ENCODE measurements at places on chromosomes 12 and 14.

DNA sequence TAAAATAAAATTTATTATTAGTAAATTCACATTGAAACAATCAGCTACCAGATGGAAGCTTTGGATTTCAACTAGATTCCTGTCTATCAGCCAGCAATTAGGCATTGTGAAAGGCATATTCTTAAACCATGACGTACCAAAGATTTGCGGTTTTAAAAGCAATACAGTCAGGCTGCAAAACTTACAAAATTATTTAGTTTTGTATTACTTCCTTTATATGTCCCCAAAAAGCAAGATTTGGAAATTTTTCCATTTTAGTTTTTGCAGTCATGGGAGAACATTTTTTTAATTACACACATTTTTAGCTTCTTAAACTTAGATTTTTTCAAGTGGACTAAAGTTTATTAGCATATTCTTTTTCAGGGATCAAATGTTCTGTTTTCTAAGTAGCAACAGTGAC is 225.0 kb upstream of the KITLG start:
- DNase-seq, result no peak
- no peak overlapping the region for H3K27ac ChIP-seq
- H3K4me1 ChIP-seq, result no peaks in the 10 kb centered on the region
- no peaks in the 10 kb centered on the region for H3K27me3 ChIP-seq
- no peaks in the 10 kb centered on the region for H3K36me3 ChIP-seq
- H3K4me3 ChIP-seq, result no peak overlapping the region

DNA sequence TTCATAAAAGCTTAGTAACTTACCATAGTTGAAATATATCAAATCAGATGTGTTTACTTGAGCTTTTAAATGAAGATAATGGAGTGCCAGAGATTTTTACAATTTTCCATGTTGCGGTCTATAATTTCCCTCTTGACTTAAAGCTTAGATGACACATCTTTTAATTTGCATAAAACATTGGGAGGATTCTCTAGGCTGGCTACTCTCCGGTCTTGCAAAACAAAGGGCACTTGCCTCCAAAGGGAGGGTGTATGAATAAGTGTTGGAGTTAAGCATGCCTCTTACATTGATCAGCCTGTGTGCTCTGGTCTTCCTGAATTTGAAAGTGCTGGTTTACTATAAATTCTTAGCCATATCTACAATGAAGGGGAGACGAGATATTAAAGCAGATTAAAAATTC is 336.4 kb upstream of the NAV3 start:
- no peak for DNase-seq
- no peak overlapping the region for H3K27ac ChIP-seq
- no peaks in the 10 kb centered on the region for H3K27me3 ChIP-seq
- no peak overlapping the region for H3K4me3 ChIP-seq

DNA sequence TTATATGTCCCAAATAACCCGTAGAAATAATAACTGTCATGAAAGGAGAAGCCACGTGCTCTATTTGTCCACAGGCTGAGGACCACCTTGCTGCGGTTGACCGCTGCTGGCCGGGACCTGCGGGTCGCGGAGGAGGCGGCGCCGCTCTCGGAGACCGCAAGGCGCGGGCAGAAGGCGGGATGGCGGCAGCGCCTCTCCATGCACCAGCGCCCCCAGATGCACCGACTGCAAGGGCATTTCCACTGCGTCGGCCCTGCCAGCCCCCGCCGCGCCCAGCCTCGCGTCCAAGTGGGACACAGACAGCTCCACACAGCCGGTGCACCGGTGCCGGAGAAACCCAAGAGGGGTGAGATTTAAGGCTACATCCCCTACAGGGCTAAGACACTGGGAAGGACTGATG is 21.0 kb downstream of the RPGRIP1 start:
- H3K36me3 ChIP-seq, result no peaks in the 10 kb centered on the region
- H3K27ac ChIP-seq, result no peak overlapping the region
- peak overlapping the region; percentile 49 for H3K4me3 ChIP-seq
- H3K27me3 ChIP-seq, result peaks cover 36% of the 10 kb centered on the region
- peaks cover 3% of the 10 kb centered on the region for H3K4me1 ChIP-seq

GRCh38 chr12:127485528-127485927 is 781.4 kb upstream of the TMEM132C start:
- no peaks in the 10 kb centered on the region for H3K4me1 ChIP-seq
- no peak overlapping the region for H3K4me3 ChIP-seq
- no peaks in the 10 kb centered on the region for H3K27me3 ChIP-seq
- DNase-seq, result no peak
- H3K27ac ChIP-seq, result no peak overlapping the region

- no peak overlapping the region for H3K27ac ChIP-seq
- no peak for DNase-seq
- no peaks in the 10 kb centered on the region for H3K36me3 ChIP-seq
These were observed 47.8 kb downstream of the MDM2 start for GRCh38 chr12:68855771-68856170.

DNA sequence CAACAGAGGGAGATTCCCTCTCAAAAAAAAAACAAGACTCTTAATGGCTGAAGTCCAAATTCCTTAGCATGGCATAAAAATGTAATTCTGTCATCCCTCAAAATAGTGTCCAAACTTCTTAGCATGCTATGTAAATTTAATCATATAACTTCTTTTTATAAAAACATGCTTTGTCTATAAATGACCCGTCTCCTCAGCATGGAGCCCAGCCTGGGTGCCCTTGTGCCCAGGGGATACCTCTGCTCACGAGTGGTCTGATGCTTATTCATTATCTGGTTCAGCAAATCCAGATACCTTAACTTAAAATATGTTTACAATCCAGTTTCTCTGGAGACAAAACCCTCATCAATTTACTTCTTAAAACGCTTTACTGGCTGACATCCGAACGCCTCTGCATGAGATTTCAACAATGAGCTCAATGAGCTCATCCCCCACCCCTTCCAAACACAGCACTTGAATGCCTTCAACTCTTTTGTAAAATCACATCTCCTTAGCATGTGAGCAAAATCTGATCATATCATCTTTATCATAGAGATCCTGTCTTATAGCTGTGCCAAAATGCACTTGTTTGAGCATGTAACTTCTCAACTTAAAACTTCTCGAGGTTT is 15.7 kb downstream of the RTL1 start:
- H3K36me3 ChIP-seq, result no peaks in the 10 kb centered on the region
- H3K27ac ChIP-seq, result no peak overlapping the region
- DNase-seq, result no peak
- H3K27me3 ChIP-seq, result peaks cover 5% of the 10 kb centered on the region

GRCh38 chr12:41663598-41664265 is 475.6 kb downstream of the PDZRN4 start:
- no peaks in the 10 kb centered on the region for H3K36me3 ChIP-seq
- H3K4me3 ChIP-seq, result no peak overlapping the region
- H3K4me1 ChIP-seq, result no peaks in the 10 kb centered on the region
- no peak for DNase-seq
- H3K27me3 ChIP-seq, result no peaks in the 10 kb centered on the region
- H3K27ac ChIP-seq, result no peak overlapping the region

DNA sequence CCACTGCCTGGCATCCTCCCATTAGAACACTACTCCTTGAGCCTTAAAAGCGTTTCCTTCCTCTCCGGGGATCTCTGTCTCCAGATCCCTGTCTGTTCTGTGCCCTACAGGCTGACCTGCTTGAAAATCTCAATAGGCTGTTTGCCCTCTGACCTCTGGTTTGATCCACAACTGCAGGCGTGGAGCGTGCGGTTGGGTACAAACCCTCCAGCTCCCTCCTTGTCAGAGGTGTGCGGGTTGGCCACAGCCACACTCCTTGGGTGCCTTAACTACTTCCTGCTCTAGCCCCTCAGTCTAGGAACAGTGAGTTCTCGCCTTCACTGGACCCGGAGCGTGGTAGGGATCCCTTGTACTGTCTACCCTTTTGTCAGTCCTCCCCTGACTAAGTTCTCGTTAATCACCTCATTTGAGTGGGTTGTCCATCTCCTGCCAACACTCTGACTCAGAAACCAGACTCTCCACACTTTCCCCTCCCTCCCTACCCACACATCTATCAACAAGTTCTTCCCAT is 33.1 kb downstream of the CMKLR1 start:
- peaks cover 2% of the 10 kb centered on the region for H3K4me1 ChIP-seq
- no peak overlapping the region for H3K4me3 ChIP-seq
- no peaks in the 10 kb centered on the region for H3K27me3 ChIP-seq
- peak overlapping the region; percentile 68 for H3K27ac ChIP-seq
- no peaks in the 10 kb centered on the region for H3K36me3 ChIP-seq

DNA sequence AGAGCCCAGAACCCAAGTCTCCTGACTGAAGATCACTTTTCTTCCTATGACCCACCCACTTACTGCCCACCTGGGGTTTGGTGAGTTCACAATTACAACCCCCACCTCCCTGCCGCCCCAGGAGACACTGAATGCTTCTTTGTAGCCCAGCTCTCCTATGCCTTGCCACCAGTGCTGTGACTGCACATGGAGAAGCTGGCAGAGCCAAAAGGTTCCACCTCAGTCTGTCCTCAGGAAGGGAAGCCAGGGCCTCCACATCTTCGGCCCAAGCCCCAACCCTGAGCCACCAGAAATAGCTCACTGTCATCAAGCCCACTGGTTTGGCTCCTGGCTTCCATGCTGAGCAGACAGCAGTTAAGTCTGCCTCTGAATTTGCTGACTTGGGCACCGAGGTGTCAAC is 25.6 kb downstream of the OTUB2 start:
- peaks cover 28% of the 10 kb centered on the region for H3K4me1 ChIP-seq
- peak overlapping the region; percentile 51 for H3K27ac ChIP-seq

DNA sequence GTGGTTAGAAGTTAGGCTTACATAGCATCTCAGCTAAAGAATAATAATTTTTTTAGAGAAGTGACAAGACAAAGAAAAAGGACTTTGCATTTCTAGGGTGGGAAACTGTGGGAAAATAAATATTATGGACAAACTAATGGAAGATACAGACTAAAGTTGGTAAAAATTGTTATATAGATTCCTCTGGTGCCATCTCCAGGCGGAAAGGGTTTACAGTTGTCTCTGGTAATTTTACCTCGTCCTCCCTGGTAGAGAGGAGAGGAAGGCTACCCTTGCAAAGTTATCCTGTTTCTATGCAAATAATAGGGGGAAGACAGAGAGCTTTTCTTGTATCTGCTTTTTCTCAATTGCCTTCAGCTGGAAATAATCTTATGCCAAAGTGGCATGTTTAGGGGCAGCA is 5.2 kb downstream of the OR11G2 start:
- H3K4me3 ChIP-seq, result no peak overlapping the region
- no peaks in the 10 kb centered on the region for H3K27me3 ChIP-seq
- H3K4me1 ChIP-seq, result no peaks in the 10 kb centered on the region
- H3K27ac ChIP-seq, result no peak overlapping the region

GRCh38 chr12:7282844-7283243 is 21.0 kb upstream of the ACSM4 start:
- no peaks in the 10 kb centered on the region for H3K4me1 ChIP-seq
- no peaks in the 10 kb centered on the region for H3K36me3 ChIP-seq
- no peaks in the 10 kb centered on the region for H3K27me3 ChIP-seq
- H3K4me3 ChIP-seq, result no peak overlapping the region

- no peaks in the 10 kb centered on the region for H3K4me1 ChIP-seq
- H3K4me3 ChIP-seq, result no peak overlapping the region
- DNase-seq, result no peak
- no peak overlapping the region for H3K27ac ChIP-seq
- H3K27me3 ChIP-seq, result no peaks in the 10 kb centered on the region
These were observed 321.5 kb downstream of the PCNX1 start for GRCh38 chr14:71228711-71229110.

GRCh38 chr12:19431407-19432308 is 7.6 kb upstream of the AEBP2 start:
- H3K4me3 ChIP-seq, result no peak overlapping the region
- no peaks in the 10 kb centered on the region for H3K36me3 ChIP-seq
- H3K27me3 ChIP-seq, result no peaks in the 10 kb centered on the region
- no peaks in the 10 kb centered on the region for H3K4me1 ChIP-seq

DNA sequence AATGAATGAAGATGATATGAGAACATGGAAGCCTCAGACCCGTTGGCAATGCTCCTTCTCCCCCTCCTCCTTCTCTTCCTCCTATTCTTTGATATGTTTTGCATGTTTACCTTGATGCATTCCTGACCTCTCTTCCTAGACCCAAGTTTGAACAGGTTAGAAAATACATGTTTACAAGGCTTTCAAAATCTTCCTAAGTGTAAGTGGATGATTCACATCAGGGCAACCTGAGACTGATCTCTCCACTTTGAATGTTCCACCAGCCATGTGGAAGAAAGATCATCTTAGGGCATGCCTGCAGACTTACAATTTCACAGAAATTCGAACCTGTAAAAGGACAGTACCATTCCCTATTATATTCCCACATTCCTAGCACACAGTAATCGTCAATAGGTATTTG is 18.0 kb upstream of the LDHB start:
- H3K27ac ChIP-seq, result no peak overlapping the region
- no peaks in the 10 kb centered on the region for H3K27me3 ChIP-seq
- H3K4me3 ChIP-seq, result no peak overlapping the region
- no peak for DNase-seq

DNA sequence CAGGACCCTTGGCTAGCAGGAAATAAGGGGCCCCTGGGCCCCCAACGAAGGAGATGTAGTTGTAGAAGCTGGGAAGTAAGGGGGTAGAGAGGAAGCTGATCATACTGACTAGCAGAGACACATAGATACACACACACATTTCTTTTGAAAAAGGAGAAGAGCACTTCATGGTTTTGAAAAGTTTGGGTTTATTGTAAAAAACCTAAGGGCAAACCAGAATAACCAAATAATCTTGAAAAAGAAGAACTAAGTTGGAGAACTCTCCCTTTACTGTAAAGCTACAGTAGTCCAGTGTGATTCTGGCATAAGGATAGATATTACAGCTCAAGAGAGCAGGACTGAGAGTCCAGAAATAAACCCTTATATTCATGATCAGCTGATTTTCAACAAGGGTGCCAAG is 5.8 kb upstream of the HCAR3 start:
- H3K27ac ChIP-seq, result no peak overlapping the region
- no peaks in the 10 kb centered on the region for H3K27me3 ChIP-seq
- DNase-seq, result no peak
- H3K4me1 ChIP-seq, result no peaks in the 10 kb centered on the region

Measured in psoas muscle (tissue), 8 donors.